Hepatocyte (in vitro differentiated cells): ENCODE measurements at places on chromosomes 13 and 19. TPM values are rescaled to one million over a fixed set of nuclear protein-coding genes. Genes with fewer than 3 reads are reported as not detected.
A peak's percentile ranks its signal among the peaks of the same experiment; 100 is the strongest.

DNA sequence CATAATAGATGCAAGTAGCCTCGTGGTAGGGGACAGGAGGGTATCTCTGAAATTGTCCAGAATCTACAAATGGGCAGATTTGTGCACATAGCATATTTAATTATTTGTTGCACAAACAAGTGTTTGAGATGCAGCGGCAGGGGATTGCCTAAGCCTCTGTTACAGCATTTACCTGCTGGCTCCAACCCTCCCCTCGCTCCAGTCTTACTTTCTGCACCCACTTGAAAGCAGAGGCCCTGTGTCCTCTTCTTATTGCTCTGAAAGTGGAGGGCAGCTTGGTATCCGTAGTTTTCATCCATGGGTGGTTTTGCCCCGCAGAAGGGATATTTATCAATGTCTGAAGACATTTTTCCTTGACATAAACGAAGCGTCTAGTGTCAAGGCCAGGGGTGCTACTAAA lies 73.0 kb upstream of the STK24 start:
- peak overlapping the region; percentile 86 for H3K27ac ChIP-seq
- DNase-seq, result no peak
- no peak overlapping the region for H3K4me3 ChIP-seq
- peaks cover 29% of the 10 kb centered on the region for H3K4me1 ChIP-seq
- H3K36me3 ChIP-seq, result no peaks in the 10 kb centered on the region

DNA sequence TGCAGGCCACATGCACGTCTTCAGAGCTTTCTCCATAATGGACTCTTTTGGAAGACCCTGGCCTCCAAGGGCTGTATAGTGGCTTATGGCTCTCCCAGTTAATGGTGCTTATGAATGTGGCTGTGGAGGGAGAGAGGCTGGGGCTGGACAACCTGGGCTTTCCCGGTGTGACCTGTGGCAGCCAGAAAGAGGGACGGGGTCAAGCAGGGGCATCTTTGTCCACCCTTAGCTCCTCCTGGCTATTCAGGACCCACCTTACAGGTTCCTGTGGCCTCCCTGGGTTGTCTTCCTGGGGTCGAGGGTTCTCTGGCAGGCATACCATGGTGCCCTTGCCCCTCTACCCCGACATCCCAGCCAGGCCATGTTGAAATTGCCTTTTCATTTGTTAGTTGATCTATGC lies 75.6 kb downstream of the SIPA1L3 start:
- no peak for DNase-seq
- peak overlapping the region; percentile 51 for H3K27ac ChIP-seq
- H3K4me1 ChIP-seq, result peaks cover 25% of the 10 kb centered on the region
- H3K36me3 ChIP-seq, result no peaks in the 10 kb centered on the region
- no peaks in the 10 kb centered on the region for H3K27me3 ChIP-seq
- H3K4me3 ChIP-seq, result no peak overlapping the region

PRX gene
- 0.80 and 1.4 TPM in 2 replicates for polyA plus RNA-seq

C1QTNF9 gene
- polyA plus RNA-seq, result not detected in 2 replicates

TMEM255B gene
- polyA plus RNA-seq, result 4.0 and 6.3 TPM in 2 replicates

GRCh38 chr13:101013245-101013644 lies 338.6 kb upstream of the TMTC4 start:
- H3K27ac ChIP-seq, result no peak overlapping the region
- no peaks in the 10 kb centered on the region for H3K4me1 ChIP-seq
- no peak for DNase-seq

GRCh38 chr19:33441828-33442227 lies 68.3 kb downstream of the CEBPG start:
- DNase-seq, result no peak
- no peak overlapping the region for H3K27ac ChIP-seq
- H3K36me3 ChIP-seq, result no peaks in the 10 kb centered on the region
- H3K27me3 ChIP-seq, result no peaks in the 10 kb centered on the region

SRRM5 gene
- polyA plus RNA-seq, result 0.24 and 0.79 TPM in 2 replicates

DNA sequence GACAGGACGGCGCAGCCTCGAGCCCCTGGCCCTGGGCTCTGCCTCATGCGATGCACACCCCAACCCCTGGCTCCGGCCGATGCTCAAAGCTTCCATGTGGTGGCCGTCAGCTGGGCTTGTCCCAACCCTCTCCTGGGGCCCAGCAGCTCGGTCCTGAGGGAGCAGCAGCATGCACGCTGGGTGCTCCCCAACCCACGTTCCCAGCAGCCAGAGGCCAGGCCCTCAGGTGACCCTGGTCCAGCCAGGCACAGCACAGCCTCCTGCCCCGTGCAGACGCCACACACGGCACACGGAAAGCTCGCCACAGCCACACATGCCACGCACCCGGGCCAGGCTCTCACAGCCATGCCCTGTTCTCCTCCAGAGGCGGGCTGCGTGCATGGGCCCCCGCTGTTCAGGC lies 60.7 kb downstream of the IER2 start:
- H3K27me3 ChIP-seq, result no peaks in the 10 kb centered on the region
- no peaks in the 10 kb centered on the region for H3K36me3 ChIP-seq
- H3K4me3 ChIP-seq, result no peak overlapping the region
- H3K27ac ChIP-seq, result no peak overlapping the region
- no peak for DNase-seq

DNA sequence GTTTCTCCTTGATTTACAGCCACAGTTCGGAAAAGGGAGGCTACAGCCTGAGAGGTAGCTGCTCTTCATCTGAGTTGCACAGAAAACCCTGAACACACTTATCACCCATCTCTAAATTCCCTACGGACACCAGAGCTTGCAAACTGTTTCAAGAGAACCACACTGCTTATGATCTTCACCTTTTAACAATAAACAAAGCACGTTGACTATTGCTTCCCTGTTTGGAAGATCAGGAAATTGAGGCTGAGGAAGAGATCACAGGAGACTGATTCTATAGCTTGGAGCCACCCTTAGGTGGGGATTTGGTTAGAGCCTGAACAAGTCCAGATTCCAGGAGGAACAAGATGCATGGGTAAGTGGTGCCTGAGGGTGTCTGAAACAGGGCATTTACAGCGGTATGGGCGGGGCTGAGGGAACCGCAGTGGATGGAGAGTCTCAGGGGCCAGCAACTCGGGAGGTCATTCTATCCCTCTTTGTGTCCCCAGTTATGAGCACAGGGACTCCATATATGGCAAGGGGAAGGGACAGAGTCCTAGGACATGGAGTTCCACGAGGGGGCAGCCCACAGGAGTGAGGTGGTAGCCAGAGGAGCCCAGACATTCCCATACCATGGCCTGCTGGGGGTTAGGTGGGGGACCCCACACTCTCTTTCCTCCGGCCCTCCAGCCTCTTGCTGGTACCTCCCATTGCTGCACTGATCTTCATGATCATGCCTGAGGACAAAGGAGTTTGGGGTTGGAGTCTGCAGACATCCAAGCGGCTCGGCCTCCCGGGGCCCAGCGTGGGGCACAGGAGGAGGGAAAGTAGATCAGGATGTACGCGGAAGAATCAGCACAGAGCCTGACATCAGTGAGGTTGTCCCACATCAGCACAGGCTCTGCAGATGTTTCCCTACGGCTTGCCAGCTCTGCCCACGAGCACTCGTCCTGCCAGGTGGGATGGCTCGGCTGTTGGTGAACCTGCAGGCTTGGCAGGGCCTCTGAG lies 162.3 kb upstream of the ZNF536 start:
- H3K4me1 ChIP-seq, result no peaks in the 10 kb centered on the region
- no peak overlapping the region for H3K4me3 ChIP-seq
- no peak overlapping the region for H3K27ac ChIP-seq

HPN gene
- 206 and 241 TPM in 2 replicates for polyA plus RNA-seq

- peak overlapping the region; percentile 81 for H3K27ac ChIP-seq
- H3K36me3 ChIP-seq, result no peaks in the 10 kb centered on the region
- H3K4me1 ChIP-seq, result peaks cover 42% of the 10 kb centered on the region
- no peak overlapping the region for H3K4me3 ChIP-seq
- no peak for DNase-seq
Observed at GRCh38 chr13:51638216-51638871, 54.1 kb downstream of the WDFY2 start.
